ENCODE measurements at places on chromosomes 5 and 9. TPM values are rescaled to one million over a fixed set of nuclear protein-coding genes. Genes with fewer than 3 reads are reported as not detected.

C9orf153 gene
- 0.27 TPM for total RNA-seq

CNTNAP3B gene
- total RNA-seq: not detected

DNA sequence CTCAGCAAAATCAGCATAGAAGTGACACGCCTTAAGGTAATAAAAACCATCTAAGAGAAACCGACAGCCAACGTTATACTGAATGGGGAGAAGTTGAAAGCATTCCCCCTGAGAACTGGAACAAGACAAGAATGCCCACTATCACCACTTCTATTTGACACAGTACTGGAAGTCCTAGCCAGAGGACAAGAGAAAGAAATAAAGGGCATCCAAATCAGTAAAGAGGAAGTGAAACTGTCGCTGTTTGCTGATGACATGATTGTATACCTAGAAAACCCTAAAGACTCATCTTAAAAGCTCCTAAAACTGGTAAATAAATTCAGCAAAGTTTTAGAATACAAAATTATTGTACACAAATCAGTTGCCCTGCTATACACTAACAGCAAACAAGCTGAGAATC, 393.3 kb downstream of the KIF4B start:
- DNase-seq: no peak

PCDHB5 gene
- not detected for total RNA-seq

- DNase-seq: no peak
Observed at GRCh38 chr9:88820055-88820454, 171.2 kb upstream of the S1PR3 start.

GRCh38 chr5:116411101-116411571, 163.5 kb downstream of the SEMA6A start:
- DNase-seq: no peak

DNA sequence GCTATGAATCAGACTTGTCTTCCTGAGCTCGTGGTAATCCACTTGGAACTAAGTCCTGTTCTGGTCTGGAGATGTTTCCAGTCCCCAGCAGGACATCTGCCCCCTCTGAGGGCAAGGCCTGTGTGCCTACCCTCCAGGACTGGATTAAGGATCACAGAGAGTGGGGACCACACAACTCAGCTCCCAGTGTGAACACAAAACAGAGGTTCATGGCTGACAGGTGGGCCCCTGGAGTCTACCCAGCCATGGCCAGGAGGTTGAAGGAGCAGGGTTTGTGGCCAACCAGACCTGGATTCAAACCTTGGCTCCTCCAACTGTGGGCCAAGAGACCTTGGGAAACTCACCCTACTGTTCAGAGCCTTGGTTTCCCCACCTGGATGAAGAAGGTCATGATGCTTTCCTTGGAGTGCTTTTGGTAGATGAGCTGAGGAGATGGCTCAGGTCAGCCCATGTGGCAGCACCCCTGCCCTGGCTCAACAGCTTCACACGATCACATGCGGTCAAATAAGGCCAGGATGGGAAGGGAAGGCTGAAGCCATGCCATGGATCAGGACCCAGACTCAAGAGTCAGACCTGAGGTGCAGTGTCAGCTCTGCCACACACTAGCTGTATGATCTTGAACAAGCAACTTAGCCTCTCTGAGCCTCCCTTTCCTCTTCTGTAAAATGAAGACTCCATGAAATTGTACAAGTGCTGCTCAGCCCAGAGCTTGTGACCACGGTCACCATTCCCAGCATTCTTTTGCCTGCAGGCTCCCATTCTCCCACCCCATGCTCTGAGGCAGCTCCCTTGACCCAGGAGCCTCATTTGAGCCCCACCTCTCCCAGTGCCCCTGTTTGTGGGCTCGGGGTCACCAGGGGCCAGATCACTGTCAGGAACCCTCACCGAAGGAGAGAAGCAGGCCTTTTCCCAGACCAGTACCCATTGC, 27.3 kb upstream of the ANGPTL2 start:
- DNase-seq: no peak

All from CD8-positive, alpha-beta memory T cell (primary cell).